Mesothelial cell of epicardium (in vitro differentiated cells): ENCODE measurements at places on chromosomes 6 and 20. TPM values are rescaled to one million over a fixed set of nuclear protein-coding genes. Genes with fewer than 3 reads are reported as not detected.
A peak's percentile ranks its signal among the peaks of the same experiment; 100 is the strongest.

The PRSS35 gene
- 41.4 to 42.2 TPM (median 42.2 TPM) in 3 replicates for total RNA-seq

- no peaks in the 10 kb centered on the region for H3K27me3 ChIP-seq
- DNase-seq, result no peak
Measured at GRCh38 chr6:52417675-52418111, 2.4 kb upstream of the EFHC1 start.

DNA sequence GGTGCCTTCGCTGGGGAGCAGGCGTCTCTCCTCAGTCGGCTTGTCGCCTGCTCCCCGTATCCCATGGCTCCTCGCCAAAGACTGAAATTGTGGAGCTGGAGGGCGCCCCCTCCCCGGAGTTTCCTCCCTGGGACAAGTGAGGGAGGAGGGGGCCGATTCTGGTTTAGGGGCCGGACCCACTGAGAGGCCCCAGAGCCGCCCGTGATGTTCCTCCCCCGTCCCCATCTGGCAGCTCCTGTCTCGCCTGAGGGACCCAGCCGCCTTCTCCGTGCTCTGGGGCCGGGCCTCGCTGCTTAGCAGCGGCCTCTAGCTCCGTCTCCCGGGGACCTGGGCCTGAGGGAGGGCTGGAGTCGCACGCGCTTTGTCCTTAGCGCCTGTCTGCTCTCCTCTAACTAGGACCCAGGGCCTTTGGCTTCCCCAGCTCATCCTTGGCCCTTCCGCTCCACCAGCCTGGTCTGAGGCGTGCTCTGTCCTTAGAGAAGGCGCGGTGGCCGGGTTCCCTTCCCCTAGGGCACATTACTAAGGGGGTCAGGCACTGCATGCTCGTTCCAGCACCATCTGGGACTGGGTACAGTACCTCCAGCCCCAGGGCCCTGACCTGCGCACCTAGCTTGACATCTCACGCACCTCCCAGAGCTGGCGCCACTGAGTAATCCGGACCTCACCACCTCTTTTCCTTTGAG lies 29.7 kb downstream of the SLC12A5 start:
- H3K4me1 ChIP-seq, result peaks cover 13% of the 10 kb centered on the region
- H3K4me3 ChIP-seq, result peak overlapping the region; percentile 47
- peaks cover 34% of the 10 kb centered on the region for H3K36me3 ChIP-seq
- no peak for DNase-seq
- H3K27ac ChIP-seq, result no peak overlapping the region
- peaks cover 61% of the 10 kb centered on the region for H3K27me3 ChIP-seq

- H3K4me3 ChIP-seq, result no peak overlapping the region
- peaks cover 2% of the 10 kb centered on the region for H3K27me3 ChIP-seq
- no peaks in the 10 kb centered on the region for H3K36me3 ChIP-seq
- H3K4me1 ChIP-seq, result no peaks in the 10 kb centered on the region
- no peak overlapping the region for H3K27ac ChIP-seq
Measured at GRCh38 chr6:161318456-161318855, 44.6 kb upstream of the AGPAT4 start.

GRCh38 chr6:161261325-161261724 lies 12.5 kb downstream of the AGPAT4 start:
- peaks cover 5% of the 10 kb centered on the region for H3K4me1 ChIP-seq
- H3K27me3 ChIP-seq, result no peaks in the 10 kb centered on the region
- H3K27ac ChIP-seq, result no peak overlapping the region
- peaks cover 12% of the 10 kb centered on the region for H3K36me3 ChIP-seq
- DNase-seq, result no peak
- no peak overlapping the region for H3K4me3 ChIP-seq

The DPPA5 gene
- total RNA-seq, result not detected in 3 replicates

DNA sequence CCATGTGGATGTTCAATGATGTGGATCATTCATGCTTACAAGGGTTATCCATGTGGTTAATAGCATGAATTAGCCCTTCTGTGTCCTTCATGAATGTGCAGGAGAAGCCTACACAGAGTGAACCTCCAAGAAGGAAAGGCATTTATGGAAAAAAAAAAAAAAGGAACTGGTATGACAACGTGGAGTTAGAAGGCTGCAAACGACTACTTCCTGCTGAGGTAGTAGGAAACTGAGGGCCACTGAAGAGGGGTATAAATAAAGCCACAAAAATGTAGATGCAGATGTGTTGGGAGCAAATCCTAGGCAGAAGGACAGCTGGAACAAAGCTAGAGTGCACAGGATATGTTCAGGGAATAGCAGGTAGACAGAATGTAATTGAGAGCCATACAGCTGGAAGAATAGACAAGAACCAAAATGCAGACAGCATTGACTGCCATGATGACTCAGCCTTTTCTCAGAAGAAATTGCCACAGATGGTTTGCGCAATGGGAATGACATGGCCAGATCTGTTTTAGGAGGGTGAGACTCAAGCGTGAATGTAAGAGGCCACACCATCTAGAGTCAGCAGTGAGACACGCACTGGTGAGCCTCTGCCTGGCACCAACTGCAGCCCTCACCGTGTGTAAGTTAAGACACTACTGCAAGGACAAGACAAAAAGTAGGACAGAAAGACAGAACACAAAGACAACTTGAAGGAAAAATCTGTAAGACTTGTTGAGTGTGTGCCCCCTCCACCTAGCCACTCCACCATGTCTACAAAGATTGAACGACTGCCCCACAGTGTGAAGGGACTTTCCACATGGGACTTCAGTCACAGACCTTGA lies 79.8 kb downstream of the KIF13A start:
- no peak for DNase-seq
- H3K27me3 ChIP-seq, result no peaks in the 10 kb centered on the region
- H3K36me3 ChIP-seq, result peaks cover 4% of the 10 kb centered on the region
- no peak overlapping the region for H3K4me3 ChIP-seq
- no peak overlapping the region for H3K27ac ChIP-seq
- H3K4me1 ChIP-seq, result peaks cover 6% of the 10 kb centered on the region
